ENCODE measurements at places on chromosomes 1 and 21. TPM values are rescaled to one million over a fixed set of nuclear protein-coding genes. Genes with fewer than 3 reads are reported as not detected.

Gene KRTAP20-2
- not detected for total RNA-seq

Gene MYOG
- total RNA-seq: not detected

Gene LMNA
- 210 TPM for total RNA-seq

Gene FMO1
- not detected for total RNA-seq

Gene UTS2
- total RNA-seq: not detected

Gene SPATA17
- not detected for total RNA-seq

GRCh38 chr1:81563632-81564031 is 237.1 kb upstream of the ADGRL2 start:
- DNase-seq: no peak

- no peak for DNase-seq
Observed at GRCh38 chr1:109198043-109198695, 15.5 kb upstream of the SARS1 start.

DNA sequence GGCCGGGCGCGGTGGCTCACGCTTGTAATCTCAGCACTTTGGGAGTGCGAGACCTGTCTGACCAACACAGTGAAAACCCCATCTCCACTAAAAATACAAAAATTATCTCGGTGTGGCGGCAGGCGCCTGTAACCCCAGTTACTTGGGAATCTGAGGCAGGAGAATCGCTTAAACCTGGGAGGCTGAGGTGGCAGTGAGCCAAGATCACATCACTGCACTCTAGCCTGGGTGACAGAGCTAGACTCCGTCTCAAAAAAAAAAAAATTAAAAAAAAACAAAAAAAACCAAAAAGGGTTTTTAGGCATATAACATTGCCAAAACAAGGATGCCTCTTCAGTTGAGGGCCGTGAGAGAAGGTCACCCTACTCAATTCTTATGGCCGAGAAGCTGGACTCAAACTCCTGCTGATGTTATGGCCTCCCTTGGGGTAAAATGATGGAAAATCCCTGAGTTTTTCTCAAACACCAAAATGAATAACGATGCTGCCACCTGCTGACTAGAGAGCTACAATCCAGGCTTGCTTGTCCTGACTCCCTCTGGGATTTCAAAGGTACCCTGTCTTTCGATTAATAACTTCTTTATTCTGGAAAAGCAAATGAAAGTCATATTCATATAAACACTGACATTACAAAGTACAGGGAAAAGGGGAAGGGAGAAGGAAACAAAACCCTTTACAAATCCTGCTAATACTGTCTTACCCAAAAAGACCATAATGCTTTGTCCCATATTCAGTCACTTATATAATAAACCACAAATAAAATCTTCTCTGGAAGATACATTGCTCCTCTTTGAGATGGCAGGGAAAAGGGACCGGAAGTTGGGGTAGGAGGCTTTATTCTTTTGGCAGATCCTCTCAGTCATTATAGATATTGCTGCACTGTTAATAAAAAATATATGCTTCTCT is 10.7 kb downstream of the RAB42 start:
- peak; percentile 38 for DNase-seq

DNA sequence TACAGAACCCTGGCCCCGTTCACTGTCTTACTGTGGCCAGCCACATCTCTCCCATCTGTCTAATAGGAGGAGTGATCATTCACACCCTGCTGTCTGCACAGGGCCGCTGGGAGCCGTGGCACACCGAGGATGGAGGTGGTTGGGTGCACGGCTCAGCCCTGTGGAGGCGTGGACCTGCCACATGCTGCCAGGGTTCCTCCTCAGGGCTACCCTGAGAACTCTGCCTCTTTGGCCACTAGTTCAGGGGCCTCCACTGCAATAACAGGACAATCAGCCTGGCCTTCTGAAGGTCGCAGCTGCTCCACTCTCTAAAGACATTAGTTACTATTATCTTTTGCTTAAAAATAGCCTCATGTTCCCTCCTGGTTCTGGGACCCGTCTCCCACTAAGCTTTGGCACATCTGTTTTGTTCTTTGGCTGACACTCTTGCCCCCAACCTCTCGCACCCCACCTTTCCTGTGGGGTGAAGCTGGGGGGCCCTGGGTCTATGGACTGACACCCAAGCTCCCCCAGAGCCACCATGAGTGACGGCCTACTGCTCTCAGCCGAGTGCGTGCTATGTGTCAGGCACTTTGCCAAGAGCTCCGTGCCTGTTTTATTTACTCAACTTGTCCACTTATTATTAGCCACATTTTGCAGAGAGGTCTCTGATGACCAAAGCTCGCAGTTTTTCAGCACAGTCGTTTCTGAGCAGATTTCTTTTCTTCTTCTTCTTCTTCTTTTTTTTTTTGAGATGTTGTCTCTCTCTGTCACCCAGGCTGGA is 66.3 kb downstream of the ARHGEF10L start:
- DNase-seq: no peak

- DNase-seq: no peak
Observed at GRCh38 chr1:36174713-36175112, 18.8 kb downstream of the MAP7D1 start.

DNA sequence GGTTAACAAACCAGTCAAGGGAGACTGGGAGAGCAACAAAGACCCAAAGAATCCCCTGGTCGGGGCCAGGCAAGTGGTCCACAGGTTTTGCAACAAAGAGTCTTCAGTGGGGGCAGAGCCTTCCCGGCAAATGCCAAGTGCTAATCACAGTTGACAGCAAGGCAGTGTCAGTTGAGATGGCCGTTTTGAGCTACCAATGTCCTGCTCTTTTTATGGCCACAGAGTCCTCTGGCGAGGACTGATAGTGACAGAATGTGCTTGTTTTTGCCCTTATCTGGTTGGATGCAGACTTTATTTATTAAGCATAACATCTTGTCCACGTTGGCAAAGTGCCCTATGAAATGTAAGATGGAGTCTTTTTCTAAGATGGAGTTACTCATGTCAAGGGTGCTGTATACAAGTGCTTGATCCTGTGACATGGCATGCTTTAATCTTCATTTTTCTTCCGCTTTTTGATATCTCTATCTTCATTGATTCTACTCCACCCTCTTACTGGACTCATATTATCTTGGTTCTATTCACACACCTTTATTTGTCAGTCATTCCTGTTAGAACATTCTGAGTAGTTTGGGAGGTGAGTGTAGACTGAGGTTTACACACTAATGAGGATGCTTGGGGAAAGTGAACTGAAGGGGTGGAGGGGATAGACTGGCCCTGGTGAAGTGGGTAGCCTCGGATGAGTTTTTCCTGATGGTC is 51.8 kb downstream of the KCNK1 start:
- no peak for DNase-seq

DNA sequence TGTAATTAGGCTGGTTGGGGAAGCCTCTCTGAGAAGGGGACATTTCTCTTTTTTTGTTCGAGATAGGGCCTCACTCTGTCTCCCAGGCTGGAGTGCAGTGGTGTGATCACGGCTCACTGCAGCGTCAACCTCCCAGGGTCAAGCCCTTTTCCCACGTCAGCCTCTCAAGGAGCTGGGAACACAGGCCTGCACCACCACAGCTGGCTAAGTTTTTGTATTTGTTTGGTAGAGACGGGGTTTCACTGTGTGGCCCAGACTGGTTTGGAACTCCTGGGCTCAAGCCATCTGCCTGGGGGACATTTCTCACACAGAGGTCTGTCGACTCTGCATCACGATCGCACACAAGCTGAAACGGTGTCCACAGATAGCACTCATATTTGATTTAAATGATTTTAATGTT is 39.7 kb downstream of the HUNK start:
- DNase-seq: no peak

- peak; percentile 79 for DNase-seq
Observed at GRCh38 chr1:156511644-156512043, 11.1 kb upstream of the MEF2D start.

DNA sequence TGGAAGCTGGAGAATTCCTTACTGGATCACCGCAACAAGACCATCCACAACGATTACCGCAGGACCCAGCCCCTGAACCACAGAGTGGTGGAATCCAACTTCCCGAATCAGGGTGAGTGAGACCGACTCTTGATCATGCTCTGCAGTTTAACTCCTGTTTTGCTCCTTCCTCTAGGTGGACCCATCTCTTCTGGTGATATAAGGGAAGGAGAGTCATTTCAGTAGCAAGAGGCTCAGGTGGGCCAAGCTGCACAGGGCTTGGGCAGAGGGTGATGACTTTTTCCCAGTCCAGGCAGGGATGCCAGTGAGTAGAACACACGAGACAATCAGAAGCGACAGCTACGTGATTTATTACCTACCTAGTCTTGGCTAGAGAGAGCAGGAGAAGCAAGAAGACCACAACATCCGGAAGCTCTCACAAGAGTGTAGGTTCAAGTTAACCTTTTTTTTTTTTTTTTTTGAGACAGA is 25.2 kb downstream of the CA6 start:
- DNase-seq: peak; percentile 73

- peak; percentile 30 for DNase-seq
Observed at GRCh38 chr1:184792450-184792969, 37.9 kb upstream of the EDEM3 start.

DNA sequence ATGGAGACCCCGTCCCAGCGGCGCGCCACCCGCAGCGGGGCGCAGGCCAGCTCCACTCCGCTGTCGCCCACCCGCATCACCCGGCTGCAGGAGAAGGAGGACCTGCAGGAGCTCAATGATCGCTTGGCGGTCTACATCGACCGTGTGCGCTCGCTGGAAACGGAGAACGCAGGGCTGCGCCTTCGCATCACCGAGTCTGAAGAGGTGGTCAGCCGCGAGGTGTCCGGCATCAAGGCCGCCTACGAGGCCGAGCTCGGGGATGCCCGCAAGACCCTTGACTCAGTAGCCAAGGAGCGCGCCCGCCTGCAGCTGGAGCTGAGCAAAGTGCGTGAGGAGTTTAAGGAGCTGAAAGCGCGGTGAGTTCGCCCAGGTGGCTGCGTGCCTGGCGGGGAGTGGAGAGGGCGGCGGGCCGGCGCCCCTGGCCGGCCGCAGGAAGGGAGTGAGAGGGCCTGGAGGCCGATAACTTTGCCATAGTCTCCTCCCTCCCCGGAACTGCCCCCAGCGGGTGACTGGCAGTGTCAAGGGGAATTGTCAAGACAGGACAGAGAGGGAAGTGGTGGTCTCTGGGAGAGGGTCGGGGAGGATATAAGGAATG is 505 bp downstream of the LMNA start:
- peak; percentile 38 for DNase-seq

- DNase-seq: no peak
Observed at GRCh38 chr1:11639372-11639771, 14.9 kb downstream of the FBXO2 start.

- no peak for DNase-seq
Observed at GRCh38 chr1:182768963-182769362, 20.6 kb upstream of the NPL start.

Measured in activated CD4-positive, alpha-beta memory T cell treated with anti-CD3 and anti-CD28 coated beads for 36 hours (primary cell).